HFFc6 (cell line): ENCODE measurements at places on chromosomes 5 and 9.

- H3K4me1 ChIP-seq: peaks cover 6% of the 10 kb centered on the region
- no peaks in the 10 kb centered on the region for H3K27me3 ChIP-seq
- no peaks in the 10 kb centered on the region for H3K36me3 ChIP-seq
Measured at GRCh38 chr9:20701060-20701459, 17.0 kb downstream of the FOCAD start.

- H3K27me3 ChIP-seq: no peaks in the 10 kb centered on the region
- H3K4me3 ChIP-seq: no peak overlapping the region
- no peak for DNase-seq
- H3K27ac ChIP-seq: no peak overlapping the region
- peaks cover 42% of the 10 kb centered on the region for H3K36me3 ChIP-seq
Measured at GRCh38 chr9:112869917-112870316, 20.8 kb downstream of the SLC46A2 start.

GRCh38 chr5:81469676-81470075, 75.7 kb upstream of the ACOT12 start:
- no peaks in the 10 kb centered on the region for H3K27me3 ChIP-seq
- H3K36me3 ChIP-seq: peaks cover 10% of the 10 kb centered on the region
- DNase-seq: no peak
- H3K4me1 ChIP-seq: peaks cover 10% of the 10 kb centered on the region; the same call in 1 of the 2 replicates
- H3K4me3 ChIP-seq: no peak overlapping the region

GRCh38 chr5:135335031-135335828, 63.8 kb downstream of the MACROH2A1 start:
- H3K36me3 ChIP-seq: peaks cover 11% of the 10 kb centered on the region; the same call in 1 of the 2 replicates
- H3K4me3 ChIP-seq: no peak overlapping the region
- peaks cover 4% of the 10 kb centered on the region for H3K27me3 ChIP-seq
- no peak for DNase-seq

DNA sequence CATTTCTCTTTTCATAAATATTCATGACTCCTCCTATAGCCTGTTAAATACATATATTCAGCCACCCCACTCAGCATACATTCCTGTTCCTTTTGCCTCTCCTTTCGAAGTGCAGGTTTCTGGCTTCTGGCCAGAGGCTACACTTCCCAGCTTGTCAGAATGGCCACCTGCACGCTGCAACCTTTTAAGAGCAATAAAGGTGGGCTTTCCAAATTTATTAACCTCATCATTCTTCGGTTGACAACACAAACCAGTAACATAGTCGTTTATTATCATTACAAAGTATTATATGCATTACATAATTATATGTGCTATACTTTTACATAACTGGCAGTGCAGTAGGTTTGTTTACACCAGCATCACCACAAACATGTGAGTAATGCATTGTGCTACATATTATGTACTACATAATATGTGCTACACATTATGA, 16.5 kb upstream of the TMEM171 start:
- peaks cover 3% of the 10 kb centered on the region for H3K4me1 ChIP-seq
- no peak for DNase-seq
- peaks cover 2% of the 10 kb centered on the region for H3K27me3 ChIP-seq
- no peak overlapping the region for H3K4me3 ChIP-seq
- 0 out of 2 replicates have a peak, but pooled peaks cover 3% of the 10 kb centered on the region for H3K36me3 ChIP-seq

- peak; percentile 7 for DNase-seq
- no peak overlapping the region for H3K4me3 ChIP-seq
- no peaks in the 10 kb centered on the region for H3K36me3 ChIP-seq
- H3K27me3 ChIP-seq: peaks cover 2% of the 10 kb centered on the region; the same call in 1 of the 2 replicates
- H3K27ac ChIP-seq: no peak overlapping the region
- H3K4me1 ChIP-seq: no peaks in the 10 kb centered on the region
Measured at GRCh38 chr5:102511666-102512065, 12.9 kb upstream of the SLCO6A1 start.
